ENCODE measurements at places on chromosomes 6 and 20.

DNA sequence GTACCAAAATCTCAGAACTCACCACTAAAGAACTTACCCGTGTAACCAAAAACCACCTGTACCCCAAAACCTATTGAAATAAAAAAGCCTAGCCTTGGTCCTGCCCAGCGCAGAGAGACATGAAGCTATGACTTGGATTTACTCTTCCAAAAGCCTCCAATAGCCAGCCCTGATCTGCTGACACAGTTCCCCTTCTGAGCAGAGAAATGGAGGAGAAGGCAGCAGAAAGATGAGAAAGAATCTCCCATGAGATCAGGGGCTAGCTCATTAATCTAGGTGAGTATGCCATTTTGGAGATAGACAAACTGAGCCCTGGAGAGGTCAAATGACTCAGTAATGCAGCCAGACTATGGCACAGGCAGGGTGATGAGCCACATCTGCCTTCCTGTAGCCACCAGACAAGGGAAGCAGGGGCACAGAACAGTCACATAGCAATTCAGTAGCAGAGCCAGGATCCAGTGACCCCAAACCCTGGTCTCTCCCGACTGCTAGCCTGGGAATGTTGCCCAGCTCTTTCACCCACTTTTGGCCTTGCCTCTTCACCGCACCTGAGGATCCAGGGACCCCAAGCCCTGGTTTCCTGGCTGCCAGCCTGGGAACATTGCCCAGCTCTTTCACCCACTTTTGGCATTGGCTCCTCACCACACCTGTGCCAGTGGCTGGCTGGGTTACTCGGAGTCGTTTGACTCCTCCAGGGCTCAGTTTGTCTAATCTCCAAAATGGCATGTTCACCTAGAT lies 7.2 kb upstream of the SDCBP2 start:
- DNase-seq, result peak; percentile 56

- peak; percentile 94 for DNase-seq
Measured at GRCh38 chr20:34558320-34559218, at the start of gene MAP1LC3A. MAP1LC3A (plus strand) TSS chr20:34558718; CDS start chr20:34558869, 151 bp downstream.

DNA sequence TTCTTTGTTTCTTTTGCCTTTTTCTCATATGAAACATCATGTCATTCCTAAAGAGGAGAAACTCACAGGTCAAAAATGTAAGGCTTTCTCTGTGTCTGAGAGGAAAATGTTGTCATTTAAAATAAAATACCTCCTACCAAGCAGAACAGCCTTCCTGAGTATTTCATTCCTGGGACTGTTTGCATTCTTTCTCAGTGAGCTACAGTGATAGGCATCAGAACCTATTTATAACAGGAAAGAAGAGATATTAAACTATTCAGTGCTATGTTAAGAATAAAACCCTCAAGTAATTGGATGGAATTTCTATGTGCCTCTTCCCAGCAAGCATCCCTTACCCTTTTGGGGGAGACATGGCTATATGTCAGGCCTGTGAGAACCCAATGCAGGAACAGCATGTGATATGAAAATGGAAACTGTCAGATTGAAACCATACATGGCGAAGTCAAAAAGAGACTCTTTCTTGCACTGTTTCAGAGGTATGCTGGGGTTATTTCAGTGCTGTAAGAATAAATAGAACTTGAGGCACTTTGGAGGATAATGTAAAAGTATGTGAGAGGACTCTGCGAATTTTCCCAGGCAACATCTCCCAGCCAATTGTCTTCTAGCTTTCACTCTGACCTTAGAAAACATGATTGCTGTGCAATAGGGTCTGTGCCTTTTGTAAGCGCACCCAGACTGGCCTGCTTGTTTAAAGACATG lies 133.8 kb upstream of the CCN2 start:
- no peak for DNase-seq

- peak; percentile 85 for DNase-seq
Measured at GRCh38 chr20:46307139-46307998, 929 bp downstream of the CDH22 start.

DNA sequence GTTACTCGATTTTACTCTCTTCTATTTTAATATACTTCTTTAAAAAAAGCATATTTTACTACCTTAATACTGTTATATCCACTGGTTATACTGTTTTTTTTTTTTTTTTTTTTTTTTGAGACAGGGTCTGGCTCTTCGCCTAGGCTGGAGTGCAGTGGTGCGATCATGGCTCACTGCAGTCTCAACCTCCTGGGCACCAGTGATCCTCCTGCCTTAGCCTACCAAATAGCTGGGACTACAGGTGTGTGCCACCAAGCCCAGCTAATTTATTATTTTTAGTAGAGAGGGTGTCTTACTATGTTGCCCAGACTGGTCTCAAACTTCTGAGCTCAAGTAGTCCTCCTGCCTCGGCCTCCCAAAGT lies 170.7 kb downstream of the DOK5 start:
- no peak for DNase-seq

DNA sequence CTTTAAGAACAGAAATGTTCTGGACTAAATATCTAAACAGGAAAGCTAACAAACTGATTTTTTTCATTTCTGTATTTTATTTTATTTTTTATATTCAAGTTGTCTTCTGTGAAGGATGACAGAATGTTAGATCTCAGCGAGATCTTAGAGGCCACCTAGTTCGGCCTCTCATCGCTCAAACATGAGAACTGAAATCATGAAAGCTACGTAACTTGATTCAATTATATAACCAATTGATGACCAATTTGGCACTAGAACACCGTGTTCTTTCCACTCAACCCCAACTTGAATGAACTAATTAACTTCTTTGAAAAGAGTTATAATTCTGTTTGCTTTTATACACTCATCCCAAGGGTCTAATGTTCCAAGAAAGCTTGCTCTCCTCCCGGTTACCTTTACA lies 24.6 kb upstream of the RNF217 start:
- DNase-seq, result no peak

DNA sequence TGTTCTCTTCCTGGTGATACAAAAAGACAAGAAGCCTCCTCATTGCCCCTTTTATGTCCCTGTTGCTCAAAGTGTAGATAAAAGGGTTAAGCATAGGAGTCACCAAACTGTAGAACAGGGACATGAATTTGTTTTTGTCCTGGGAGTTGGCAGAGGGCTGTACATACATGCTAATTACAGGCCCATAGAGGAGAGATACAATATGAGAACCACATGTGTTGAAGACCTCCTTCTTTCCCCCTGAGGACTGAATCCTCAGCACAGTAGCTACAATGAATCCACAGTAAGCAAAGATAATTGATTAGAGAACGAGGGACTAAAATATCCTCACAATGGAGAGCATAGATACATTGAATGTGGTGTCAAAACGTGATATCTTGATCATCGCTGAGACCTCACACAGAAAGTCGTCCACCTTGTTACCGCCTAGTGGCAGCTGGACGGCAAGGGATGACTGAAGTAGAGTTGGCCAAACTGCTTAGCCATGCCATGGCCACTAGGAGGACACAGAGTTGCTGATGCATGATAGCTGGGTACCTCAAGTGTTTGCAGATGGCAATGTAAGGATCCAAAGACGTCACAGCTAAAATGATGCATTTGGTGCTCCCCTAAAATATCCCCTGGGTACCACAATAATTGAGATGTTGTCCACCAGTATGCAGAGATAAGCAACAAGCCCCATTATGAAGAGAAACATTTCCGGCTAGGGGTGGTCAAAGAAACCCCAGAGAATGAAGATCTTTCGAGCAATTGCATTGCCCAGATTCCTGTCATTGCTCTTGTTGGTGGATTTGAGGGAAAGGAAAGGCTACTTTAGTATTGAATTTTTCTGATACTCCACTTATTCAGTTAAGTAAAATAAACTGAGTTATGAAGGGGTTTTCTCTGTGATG lies 15.0 kb downstream of the OR2B3 start:
- no peak for DNase-seq

DNA sequence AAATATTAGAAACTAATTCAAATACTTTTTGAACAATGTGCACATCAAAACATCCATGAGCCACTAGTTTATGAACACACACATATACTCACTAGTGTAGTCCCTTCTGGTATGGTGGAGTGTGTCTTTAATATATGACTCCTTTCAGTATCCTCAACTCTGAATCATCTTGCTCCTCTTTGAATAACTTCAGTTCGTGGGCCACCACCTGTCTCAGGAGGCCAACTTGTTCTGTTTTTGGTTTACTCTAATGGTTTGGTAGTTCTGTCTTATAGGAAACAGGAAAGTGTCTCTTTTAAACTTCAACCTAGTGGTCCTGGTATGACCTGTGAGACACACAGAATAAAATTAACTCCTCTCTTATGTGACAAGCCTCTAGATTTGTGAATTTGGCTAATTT lies 55.6 kb downstream of the ZNF292 start:
- no peak for DNase-seq

- DNase-seq, result peak; percentile 68
Measured at GRCh38 chr20:62922451-62922921, 3.8 kb downstream of the DIDO1 start.

- no peak for DNase-seq
Measured at GRCh38 chr20:6410721-6411120, 287.9 kb upstream of the FERMT1 start.

DNA sequence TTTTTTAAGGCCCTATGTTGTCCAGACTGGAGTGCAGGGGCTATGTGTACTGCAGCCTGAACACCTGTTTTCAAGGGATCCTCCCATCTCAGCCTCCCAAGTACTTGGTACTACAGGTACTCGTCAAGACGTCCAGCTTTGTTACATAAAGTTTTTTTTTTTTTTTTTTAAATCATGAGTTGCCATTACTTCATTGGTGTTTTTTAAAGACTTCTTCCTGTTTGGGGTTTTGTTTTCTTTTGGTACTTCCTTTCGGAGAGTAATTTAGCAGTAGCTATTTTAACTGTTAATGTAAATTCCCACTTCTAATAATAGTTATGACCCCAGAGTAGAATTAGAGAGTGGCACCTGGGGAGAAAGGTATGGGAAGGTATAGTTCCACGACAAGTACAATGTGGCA lies 10.5 kb downstream of the ZNFX1 start:
- no peak for DNase-seq

- no peak for DNase-seq
Measured at GRCh38 chr20:40506537-40506939, 182.5 kb downstream of the MAFB start.

DNA sequence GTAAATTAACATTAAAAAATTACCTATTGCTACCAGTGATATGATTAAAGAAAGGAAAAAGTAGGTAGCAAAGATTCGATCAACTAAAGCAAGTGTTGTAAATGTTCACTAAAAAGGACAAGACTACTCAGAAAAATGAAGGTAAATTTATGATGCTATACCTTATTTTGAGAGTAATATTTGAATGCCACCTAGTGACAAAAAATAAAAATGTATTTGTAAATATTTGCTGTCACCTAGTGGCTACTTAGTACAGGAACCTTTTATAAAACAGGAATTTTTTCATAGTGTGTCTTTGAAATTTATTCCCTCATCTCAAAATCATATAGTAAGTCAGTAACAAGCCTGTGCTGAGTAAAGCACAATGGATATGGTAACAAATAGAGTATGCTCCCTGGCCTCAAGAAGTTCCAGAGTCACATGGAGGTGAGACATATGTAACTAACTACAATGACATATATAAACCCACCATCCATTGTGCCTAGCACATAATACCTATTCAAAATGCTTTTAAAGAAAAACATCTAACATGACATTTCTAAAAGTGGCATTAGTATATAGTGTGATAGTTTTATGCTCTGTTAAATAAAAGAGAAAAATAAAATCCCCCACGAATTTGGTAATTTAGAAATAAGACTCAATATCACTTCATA lies 193.1 kb upstream of the SIM1 start:
- no peak for DNase-seq

GRCh38 chr20:57897156-57897874 lies 187.5 kb upstream of the PMEPA1 start:
- no peak for DNase-seq

DNA sequence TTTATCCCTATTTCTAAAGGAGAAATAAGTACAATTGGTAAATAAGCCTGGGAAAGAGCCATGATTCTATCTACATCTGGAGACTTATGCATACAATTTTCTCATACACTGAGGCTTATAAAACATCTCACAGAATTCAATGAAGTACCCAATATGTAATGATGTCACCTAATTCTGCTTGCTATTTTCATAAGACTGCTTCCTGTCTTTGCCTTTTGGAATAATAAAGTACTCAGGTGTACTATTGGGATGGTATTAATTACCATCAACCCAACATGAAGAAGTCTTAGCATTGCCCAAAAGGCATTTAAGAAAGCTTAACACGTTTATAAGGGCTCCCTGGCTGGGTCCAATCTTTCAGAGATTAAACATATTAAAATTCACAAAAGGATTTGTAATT lies 216.4 kb upstream of the TSHZ2 start:
- no peak for DNase-seq

DNA sequence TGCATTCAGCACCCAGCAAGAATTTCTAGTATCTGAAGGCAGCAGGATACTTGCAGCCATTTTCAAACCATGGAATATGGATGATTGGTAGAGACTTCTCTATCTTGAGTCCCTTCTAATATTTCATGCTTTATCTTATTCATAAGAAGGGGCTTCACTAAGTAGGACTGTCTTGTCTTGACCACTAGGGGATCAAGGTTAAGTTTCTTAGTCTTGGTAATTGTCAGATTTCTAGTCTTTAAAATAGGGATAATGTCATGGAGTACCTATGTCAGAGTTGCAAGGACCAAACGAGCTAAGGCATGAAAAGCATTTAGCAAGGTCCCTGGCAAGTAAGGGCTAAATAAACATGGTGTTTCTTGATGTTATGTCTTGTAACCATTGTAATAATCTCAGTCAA lies 68.5 kb upstream of the ESR1 start:
- no peak for DNase-seq

- DNase-seq, result no peak
Measured at GRCh38 chr6:33962246-33963027, 158.6 kb upstream of the MLN start.

DNA sequence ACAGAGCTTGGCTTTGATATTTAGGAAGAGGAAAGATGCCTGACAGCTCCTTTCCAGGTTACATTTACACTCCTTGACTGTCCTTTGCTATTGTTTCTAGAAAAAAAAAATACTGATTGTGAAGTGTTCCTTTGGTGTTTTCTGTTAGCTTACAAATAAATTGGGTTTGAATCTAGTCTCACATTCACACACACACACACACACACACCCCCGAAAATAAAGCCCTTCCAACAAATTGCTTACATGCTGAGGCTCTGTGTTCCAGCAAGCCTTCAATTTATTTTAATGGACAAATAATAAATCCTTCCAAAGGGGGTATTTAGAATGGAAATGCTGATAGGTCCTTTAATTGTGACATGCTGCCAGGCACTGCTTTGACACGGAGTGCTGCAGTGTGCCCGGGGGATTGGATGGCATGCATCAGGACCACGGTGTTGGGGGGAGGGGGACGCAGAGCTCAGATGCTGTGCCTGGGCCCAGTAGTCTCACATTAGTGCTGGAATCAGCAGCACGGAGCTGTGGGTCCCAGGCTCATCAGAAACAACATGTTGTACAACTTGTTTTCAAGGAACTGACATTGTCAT lies 199.9 kb downstream of the CD83 start:
- DNase-seq, result no peak

DNA sequence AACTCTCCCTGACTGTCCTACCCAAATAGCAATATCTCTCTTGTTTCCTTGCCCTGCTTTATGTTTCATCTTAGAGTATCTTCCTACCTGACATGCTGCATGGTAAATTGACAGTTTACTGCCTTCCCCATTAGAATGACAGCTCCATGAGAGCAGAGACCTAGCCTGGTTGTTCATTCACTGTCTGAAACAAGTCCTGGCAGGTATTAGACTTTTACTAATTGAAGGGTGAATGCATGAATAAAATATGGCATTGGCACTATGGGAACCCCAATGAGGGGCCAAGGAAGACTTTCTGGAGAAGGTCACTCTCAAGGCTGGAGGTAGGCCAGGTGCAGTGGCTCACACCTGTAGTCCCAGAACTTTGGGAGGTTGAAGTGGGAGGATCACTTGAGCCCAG lies 3.8 kb upstream of the CITED2 start:
- DNase-seq, result no peak

- no peak for DNase-seq
Measured at GRCh38 chr6:27672113-27672799, 199.4 kb upstream of the ZNF184 start.
